ENCODE measurements at places on chromosomes 11 and 22.

GRCh38 chr11:29100967-29101366 is 915.9 kb downstream of the KCNA4 start:
- DNase-seq = no peak

- peak; percentile 89 for DNase-seq
Measured at GRCh38 chr11:59106363-59107336, at the start of gene FAM111B. Gene FAM111B, plus strand, starts transcription at chr11:59107237. Its CDS starts 2,389 bp downstream, at chr11:59109626.

GRCh38 chr22:31958625-31959239 is 14.4 kb downstream of the YWHAH start:
- DNase-seq = no peak

DNA sequence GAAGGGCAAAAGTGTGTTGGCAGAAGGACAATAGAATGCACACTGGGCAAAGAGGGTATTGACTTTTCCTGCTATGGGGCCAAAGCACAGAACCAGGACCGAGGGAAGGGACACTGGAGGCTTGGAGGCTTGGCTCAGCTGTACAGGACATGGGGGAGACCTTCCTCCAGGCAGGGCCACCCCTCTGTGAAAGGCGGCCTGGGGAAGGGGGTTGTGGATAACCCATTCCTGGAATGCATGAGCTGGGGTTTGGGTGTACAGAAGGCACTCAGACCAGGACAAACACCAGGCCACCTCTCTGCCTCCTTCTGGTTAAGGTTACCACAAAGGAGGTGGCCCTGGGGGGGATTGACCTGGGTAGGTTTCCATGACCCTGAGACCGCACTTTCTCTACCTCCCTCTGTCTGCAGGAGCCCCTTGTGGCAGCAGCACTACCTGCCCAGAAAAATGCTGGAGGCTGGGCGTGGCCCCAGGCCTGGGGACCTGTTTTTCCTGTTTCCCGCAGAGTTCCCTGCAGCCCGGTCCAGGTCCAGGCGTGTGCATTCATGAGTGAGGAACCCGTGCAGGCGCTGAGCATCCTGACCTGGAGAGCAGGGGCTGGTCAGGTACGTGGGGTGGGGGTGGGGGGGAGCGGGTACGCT is 9.6 kb downstream of the P2RY2 start:
- DNase-seq = no peak

- DNase-seq = peak; percentile 86
Measured at GRCh38 chr11:64284048-64284961, at the start of gene BAD. Gene BAD, minus strand, starts transcription at chr11:64284665. Its CDS starts 297 bp downstream, at chr11:64284368.

DNA sequence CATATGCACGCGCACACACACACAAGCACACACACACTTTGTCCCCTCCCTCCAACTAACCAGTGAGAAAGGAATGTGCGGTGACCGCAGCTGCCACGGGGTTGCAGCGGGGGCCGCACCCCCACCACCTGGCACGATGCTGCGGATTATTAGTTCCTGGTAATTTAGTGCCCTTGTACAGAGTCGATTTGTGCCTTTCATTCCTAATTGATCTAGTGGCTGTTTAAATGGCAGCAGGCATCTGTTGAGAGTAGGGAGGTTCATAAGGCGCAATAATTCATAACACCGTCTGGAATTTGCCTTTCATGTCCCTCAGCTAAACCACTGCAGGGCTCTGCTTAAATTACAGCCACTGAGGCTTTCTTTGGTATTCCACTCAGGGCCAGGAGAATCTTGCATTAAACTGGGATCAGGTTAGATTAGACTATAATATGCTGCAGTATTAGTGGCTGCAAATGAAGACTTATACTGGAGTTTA is 113.7 kb downstream of the FEZ1 start:
- no peak for DNase-seq

- DNase-seq = no peak
Measured at GRCh38 chr11:83666149-83666548, 380.0 kb upstream of the CCDC90B start.

GRCh38 chr11:23079382-23079813 is 219.1 kb upstream of the CCDC179 start:
- no peak for DNase-seq

- no peak for DNase-seq
Measured at GRCh38 chr11:1333860-1334259, 24.4 kb upstream of the TOLLIP start.

DNA sequence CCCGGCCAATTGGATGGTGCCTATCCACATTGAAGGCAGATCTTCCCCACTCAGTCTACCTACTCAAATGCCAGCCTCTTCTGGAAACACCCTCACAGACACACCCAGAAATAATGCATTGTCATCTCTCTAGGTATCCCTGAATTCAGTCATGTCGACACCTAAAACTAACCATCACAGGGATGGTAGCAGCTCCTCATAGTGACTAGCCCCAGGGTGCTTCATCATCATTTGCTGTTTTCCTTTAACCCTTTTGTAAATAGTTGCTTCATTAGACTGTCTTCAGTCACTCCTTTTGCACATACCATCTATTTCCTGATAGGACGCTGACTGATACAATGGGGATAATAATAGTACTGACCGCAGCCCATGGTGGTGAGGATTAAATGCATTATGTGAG is 18.8 kb upstream of the AMOTL1 start:
- no peak for DNase-seq

- no peak for DNase-seq
Measured at GRCh38 chr22:19987394-19988306, 29.0 kb downstream of the ARVCF start.

- no peak for DNase-seq
Measured at GRCh38 chr11:77421041-77421723, 52.7 kb downstream of the PAK1 start.

DNA sequence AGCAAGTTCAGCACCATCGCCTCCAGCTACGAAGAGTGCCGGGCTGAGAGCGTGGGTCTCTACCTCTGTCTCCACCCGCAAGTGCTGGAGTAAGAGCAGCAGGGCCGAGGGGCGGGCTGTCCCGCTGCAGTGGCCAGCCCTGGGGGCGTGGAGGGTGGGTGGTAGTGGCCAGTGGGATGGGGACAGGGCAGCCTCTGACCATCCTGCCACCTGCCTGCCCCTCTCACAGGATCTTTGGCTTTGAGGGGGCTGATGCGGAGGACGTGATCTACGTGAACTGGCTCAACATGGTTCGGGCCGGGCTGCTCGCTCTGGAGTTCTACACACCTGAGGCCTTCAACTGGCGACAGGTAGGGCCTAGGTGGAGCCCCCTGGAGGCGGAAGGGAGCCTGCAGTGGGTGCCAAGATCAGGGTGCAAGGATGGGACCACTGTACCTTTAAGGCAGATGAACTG is 15.0 kb upstream of the BBS1 start:
- no peak for DNase-seq

- DNase-seq = peak; percentile 6
Measured at GRCh38 chr11:61037441-61038093, 64.7 kb upstream of the CD5 start.

DNA sequence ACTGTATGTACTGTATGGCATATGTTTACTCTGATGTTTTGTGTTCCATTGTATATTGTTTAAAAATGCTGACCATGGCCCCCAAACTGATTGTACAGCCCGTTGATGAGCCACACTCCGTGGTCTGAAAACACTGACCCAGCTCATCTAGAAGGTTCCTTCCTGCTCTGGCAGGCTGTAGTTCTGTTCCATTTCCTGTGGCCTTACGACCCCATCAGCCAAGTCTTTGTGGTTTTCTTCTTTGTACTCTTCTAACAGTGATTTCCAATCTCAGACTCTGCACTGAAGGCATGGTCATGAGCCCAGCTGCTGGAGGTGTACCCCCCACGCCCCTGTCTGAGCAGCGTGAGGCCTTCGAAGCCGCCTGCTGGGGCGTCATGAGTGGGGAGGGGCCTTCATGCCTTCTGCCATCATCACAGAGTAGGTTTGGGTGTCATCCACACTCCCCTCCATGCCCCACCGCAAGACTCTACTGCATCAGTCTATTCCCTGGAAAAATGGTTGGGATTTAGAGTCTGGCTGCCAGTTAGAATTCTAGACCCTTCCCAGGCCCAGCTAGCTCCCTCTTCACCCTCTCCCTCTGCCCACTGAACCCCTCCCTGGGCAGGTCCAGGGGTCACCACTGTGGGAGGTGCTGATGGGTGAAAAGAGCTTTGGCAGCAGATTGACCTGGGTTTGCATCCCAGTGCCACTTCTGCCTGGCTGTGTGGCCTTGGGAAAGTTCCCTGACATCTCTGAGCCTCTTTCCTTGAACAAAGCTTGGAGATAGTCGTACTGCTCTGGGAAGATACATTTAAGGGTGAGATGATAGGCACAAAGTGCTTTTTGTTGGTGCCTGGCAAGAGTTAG is 11.3 kb upstream of the C11orf96 start:
- DNase-seq = no peak

DNA sequence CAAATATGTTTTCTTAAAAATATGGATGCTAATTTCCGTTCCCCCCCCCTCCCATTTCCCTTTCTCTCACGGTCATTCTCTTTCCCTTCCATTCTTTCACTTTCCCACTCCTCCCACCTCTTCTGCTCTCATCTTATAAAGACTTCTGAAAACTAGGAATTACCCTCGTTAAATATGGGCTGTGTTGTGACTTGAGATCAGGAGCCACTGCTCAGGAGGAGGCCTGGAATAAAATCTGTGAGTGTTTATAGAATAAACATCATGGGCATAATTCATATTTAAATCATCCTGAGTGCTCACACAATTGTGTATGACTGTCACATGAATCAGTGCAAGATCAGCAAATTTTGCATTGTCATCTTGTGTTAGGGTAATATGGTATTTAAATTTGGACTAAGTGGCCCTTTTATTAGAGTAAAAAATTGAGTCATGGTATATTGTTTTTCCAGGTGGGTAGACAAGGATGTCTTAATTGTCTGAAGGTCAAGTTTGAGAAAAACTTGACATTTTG is 208.0 kb downstream of the DDX10 start:
- no peak for DNase-seq

DNA sequence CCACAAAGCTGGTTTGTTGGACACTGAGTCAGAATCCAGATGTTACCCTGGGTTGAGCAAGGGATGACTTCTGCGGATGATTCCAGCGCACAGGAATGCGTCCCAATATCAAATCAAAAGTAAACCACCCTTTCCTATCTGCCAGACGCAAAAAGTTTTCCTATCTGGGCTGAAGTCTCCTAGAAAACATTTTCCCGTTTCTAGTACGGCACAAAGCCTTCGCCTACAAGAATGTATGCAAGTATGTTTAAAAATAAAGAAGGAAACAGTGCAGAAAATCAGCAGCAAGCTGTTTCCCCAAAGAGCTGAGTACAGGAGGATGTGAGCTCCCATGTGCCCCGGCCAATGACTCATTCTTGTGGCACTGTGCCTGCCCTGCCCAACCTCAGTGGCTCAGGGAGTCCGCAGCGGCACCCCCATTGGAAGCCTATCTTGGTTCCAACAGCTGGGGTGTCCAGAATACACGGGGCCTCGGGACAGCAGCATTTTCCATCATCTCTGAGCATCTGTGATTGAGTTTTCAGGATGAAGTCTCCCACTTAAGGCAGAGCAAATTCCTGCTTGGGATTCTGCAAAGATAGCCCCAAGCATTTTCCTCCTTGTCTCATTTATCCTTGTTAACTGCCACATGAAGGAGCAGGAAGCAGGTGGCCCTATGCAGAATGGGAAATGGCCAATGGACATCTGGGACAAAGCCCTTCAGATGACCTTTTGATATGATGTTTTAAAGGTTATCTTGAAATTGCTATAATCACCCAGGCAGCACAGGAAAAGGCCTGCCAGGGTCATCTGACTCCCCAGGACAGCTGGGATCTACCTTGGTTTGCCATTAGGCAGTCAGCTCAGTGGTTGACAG is 17.5 kb downstream of the KCNJ5 start:
- DNase-seq = no peak

DNA sequence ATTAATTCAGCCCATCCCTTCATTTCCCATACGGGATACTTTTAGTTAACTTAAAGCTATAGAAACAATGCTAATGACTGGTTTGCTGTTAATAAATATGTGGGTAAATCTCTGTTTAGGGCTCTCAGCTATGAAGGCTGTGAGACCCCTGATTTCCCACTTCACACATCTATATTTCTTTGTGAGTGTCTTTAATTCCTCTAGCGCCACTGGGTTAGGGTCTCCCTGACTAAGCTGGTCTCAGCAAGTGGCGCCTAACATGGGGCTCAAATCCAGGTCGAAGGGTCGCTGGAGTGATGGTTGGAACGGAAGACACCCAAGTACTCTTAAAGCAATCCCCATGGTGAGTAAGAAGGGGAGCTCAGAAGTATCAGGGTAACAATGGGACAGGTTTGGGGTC is 14.4 kb upstream of the OOSP1 start:
- no peak for DNase-seq

DNA sequence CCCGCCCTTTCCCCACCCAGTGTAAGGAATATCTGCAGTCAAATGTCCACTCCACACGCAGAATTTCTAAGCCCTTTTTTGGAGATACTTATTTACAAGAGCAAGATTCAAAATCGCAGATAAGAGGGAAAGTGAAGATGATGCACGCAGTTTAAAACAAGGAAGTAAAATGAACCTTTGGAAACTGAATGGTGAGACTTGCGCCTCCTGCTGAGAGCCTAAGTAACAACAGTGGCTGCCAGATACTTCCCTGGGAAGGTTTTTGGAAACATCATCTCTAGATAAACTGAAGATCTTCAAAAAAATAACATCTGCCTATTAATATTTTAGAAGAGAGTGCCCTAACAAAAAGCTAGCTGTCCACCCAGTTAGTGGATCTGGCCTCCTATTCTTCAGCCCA is 963.1 kb upstream of the FAT3 start:
- no peak for DNase-seq

DNA sequence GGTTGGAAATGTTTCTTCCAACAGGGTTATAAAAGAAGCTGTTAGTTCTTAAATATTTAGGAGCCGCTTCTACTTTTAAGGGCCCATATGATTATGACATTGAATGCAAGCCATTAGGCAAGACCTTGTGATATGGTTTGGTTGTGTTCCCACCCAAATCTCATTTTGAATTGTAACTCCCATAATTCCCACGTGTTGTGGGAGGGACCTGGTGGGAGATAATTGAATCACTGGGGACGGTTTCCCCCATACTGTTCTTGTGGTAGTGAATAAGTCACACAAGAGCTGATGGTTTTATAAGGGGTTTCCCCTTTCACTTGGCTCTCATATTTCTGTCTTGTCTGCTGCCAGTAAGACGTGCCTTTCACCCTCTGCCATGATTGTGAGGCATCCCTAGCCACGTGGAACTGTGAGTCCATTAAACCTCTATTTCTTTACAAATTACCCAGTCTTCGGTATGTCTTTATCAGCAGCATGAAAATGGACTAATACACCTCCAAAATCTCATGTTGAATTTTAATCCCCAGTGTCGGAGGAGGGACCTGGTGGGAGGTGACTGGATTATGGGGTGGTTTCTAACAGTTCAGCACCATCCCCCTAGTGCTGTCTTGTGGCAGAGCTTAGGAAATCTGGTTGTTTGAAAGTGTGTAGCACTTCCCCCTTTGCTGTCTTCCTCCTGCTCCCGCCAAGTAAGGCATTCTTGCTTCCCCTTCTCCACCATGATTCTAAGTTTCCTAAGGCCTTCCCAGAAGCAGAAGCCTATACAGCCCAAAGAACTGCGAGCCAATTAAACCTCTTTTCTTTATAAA is 4.3 kb downstream of the CD59 start:
- no peak for DNase-seq

Data from stromal cell of bone marrow (primary cell).